Epithelial cell of proximal tubule (primary cell): ENCODE measurements at places on chromosomes 12 and 14.

DNA sequence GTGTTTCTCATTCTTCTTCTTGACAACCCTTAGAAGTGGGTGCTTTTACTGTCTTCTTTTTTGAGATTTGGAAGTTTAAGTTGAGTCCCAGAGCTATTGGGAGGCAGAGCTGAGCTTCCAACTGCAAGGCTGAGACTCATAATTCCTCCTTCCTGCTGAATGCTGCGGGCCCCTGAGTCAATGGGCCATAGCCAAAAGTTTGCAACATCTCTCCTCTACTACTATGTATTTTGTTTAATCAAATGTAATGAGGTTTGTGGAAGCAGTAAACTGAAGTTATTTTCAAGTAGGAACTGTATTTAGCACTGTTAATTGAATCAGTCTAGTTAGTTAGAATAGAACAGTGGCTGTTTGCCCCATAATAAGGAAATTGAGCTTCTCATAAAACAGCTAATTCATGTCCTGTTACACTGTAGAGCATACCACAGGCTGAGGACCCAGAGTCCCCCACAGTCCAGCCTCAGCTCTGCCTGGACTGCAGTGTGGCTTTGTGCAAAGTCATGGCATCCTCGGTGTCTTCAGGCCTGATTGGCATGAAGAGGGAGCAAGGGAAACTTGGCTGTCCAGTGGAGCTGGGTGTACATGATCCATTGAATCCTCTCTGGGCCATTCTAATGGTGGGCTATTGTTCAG, 631.7 kb downstream of the VRK1 start:
- no peak for DNase-seq

GRCh38 chr12:24711056-24712008, 237.6 kb downstream of the BCAT1 start:
- DNase-seq, result no peak

DNA sequence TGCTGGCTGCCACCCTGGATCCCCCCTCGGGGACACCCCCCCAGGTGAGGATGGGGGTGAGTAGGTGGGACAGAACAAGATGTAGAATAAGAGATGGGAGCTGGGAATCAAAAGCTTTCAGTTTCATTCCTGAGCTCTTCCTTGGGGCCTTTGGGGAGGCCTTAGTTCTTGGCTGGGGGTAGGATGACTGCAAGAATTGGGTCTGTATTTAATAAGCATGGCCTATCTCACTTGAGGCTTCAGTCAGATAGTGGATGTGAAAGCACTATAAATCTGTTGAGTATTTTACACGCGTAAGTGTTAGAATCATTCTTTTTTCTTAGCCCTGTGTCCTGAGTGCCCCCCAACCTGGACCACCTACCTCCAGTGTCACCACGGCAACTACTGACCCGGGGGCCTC, 4.6 kb downstream of the MBD6 start:
- DNase-seq, result no peak

DNA sequence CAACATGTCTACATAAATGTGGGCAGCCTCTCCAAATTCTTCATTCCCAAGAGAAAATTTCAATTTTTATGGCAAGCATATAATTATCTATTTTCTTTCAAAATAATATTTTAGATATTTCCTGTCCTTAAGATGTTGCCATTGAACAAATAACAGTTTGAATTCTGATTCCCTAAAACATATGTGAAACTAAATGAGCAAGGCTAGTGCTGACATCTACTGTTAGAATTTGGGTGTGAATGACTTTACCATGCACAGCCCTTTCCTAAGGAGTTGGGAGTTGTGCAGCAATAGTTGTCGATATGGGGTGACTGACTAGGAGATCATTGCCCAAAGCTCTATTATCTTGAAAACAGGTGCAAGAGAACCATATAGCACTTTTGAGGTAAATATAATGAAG, 108.2 kb upstream of the SLC38A4 start:
- DNase-seq, result no peak

- DNase-seq, result no peak
These were observed 1.2 kb downstream of the PTGER2 start for GRCh38 chr14:52315355-52315718.

- DNase-seq, result no peak
These were observed 64.9 kb upstream of the FZD10 start for GRCh38 chr12:130097342-130097741.

- no peak for DNase-seq
These were observed 47.3 kb upstream of the TMED10 start for GRCh38 chr14:75223664-75224154.

DNA sequence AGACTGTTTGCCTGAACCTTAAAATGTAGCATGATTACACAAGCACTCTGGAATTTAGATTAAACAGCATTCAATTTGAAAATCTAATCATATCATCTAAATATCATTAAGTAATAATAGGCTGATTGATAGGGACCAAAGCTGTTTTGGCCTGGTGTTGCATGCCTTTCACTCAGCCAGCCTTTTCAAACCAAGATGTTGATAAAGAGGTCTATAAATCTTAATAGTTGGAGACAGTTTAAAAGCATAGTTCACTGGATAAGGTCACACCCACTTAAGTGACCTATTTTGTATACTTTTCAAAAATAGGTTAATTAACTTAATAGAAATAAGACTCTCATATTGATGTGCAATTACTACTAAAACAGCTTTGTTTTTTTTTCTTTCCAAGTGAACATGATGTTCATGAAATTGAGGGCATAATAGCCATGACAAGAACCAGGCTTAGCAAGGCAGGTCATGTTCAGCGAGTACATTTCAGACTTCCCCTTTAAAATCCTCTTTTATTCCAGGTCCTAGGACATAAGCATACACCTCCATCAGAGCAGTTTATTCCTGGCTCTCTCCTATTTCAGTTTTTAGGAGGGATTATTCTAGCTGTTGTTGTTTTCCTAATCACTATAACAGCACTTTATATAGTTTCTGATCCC, 349.0 kb downstream of the RAD51B start:
- no peak for DNase-seq

- no peak for DNase-seq
These were observed 78.8 kb downstream of the ITPR2 start for GRCh38 chr12:26754148-26754547.

DNA sequence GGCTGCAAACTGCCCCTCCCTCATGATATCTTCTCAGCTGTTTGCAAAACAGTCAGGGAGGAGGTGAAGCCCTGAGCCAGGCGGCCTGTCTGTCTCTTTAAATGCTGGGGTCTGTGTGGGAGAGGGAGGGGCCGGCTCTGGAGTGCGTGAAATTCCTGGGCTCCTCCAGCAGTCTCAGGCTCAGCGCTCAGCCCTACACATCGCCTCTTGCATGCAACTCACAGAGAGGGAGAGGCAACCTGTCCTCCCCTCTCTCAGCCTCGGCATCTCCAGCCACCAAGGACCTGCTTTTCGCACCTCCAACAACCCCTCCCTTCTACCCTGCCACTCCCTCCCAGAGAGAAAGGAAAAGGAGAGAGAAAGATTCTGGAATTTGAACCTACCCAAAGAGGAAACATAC, at the start of gene NRXN3:
NRXN3 (plus strand) TSS at position 171 of the 400 bp plus-strand sequence. CDS start 72,721 bp downstream, outside the sequence.
- DNase-seq, result no peak

- no peak for DNase-seq
These were observed 17.2 kb upstream of the PSMC1 start for GRCh38 chr14:90239139-90239538.

DNA sequence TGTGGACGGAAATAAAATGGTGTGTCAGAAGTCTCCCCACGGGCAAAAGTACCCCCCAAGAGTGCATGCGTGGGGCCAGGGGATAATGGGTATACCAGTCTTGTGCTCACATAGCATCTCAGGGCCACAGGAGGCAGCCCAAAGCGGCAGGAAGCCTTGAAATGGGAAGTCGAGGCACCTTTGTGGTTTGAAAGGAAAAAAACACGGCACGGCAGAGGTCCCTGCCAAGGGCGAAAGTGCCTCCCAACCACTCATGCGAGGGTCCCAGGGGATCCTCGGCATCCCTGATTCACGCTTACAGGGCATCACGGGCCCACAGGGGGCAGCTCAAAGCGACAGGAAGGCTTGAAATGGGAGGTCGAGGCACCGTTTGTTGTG, 583.2 kb downstream of the ALG10 start:
- no peak for DNase-seq

DNA sequence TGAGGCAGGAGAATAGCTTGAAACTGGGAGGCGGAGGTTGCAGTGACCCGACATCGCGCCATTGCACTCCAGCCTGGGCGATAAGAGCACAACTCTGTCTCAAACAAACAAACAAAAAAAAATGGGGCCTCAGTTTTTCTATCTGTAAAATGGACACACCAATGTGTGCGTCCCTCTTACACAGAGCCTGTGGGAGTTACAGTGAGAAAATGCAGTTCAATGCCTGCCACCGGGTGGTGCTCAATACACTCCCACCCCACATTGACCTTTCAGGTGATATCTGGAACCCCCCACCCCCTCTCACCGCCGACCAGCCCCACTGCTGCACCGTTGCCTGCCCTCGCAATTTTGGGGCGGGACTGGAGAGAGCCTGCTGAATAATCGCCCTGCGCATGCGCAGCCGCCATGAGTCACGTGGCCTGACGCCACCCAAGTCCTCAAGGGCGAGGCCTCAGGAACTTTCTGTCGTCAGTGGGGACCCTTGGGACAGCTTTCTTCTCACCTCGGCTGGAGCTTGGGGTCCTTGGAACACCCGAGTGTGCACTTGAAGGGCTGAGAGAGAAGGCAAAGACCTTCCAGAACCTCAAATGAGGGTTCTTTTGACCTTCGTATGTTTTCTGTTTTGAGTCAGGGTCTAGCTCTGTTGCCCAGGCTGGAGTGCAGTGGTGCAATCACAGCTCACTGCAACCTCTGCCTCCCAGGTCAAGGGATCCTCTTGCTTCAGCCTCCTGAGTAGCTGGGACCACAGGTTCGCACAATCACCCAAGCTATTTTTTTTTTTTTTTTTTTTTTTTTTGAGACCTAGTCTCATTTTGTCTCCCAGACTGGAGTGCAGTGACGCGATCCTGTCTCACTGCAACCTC, 14.6 kb upstream of the CABP1 start:
- DNase-seq, result no peak

GRCh38 chr12:122517877-122518276, 8.9 kb downstream of the RSRC2 start:
- DNase-seq, result no peak

DNA sequence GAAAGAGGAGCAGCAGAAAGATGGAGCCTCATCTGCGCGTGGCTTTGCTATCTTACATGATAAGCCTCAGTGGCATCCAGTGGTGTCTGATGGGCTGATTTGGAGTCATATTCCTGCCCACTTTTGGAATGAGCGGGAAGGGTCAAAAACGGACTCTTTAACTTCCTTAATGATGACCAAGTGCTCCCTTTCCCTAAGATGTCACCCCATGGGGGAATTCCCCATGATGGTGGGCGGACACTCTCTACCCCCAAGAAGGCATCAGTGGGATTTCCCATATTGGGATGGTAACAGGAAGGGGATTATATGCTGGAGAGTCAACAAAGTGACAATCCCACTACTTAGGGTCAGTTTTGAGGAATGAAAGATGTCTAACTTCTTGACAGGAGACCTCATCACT, 110.9 kb downstream of the GPATCH2L start:
- no peak for DNase-seq

- DNase-seq, result no peak
These were observed 73.1 kb upstream of the GPR68 start for GRCh38 chr14:91317381-91318308.
